ENCODE measurements at places on chromosomes 6 and 20.

GRCh38 chr20:55513954-55514353, 491.4 kb downstream of the CBLN4 start:
- peak; percentile 27 for DNase-seq

DNA sequence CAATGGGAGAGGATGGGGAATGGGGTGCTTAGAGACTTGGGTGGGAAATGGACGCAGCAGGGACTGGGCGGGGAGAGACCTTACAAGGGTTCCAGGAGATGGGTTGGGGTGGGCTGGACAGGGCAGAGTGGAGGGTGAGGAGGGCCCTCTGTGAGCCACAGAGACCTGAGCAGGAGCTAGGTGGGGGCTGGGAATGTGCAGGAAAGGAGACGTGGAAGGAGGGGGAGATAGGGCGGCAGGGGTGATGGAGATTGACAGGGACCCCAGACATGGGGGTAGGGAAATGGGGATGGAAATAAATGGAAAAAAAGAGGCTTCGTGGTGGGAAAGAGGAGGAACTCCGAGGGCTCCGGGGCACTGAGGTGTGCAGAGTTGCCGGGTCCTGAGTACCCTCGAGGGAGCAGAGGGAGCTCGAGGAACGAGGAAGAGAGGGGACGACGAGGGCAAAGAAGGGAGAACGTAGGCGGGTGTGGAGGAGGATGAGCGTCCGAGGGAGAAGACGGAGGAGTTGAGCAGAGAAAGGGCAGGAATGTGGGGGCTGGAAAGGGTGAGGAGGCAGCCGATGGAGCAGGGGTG, 2.0 kb upstream of the CTCFL start:
- no peak for DNase-seq

DNA sequence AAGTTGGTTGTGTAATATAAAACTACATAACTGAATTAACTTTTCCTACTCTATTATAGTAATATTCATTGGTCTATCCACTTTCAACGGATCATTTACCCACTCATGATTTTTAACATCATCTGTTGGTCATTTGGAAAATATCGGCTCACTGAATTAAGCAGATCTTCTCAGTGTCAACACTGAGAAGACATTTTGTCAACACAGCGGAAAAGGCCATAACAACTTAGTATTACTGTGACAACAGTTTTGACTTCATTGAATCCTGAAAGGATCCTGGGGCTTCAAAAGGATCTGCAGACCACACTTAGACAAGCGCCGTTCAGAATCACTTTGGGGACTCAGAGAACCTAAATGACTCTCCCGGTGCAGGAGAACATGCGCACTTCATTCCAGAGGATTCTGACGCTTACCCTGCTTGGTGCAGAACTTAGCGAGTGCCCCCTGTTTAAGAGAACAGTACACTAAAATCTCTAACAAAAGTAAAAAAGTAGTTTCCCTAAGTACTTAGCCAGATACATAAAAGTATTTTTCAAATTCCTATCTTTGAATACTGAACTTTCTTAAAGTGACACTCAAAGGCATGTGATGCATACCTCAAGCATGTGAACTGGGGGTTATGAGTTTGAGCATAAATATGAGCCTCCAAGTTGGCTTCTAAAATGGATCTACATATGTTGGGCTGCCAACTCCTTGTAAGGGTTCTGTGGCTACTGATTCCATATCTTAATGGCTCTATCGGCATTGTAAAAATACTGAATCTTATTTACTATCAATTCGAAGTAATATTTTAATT, 4.0 kb downstream of the ZBTB2 start:
- DNase-seq, result no peak

DNA sequence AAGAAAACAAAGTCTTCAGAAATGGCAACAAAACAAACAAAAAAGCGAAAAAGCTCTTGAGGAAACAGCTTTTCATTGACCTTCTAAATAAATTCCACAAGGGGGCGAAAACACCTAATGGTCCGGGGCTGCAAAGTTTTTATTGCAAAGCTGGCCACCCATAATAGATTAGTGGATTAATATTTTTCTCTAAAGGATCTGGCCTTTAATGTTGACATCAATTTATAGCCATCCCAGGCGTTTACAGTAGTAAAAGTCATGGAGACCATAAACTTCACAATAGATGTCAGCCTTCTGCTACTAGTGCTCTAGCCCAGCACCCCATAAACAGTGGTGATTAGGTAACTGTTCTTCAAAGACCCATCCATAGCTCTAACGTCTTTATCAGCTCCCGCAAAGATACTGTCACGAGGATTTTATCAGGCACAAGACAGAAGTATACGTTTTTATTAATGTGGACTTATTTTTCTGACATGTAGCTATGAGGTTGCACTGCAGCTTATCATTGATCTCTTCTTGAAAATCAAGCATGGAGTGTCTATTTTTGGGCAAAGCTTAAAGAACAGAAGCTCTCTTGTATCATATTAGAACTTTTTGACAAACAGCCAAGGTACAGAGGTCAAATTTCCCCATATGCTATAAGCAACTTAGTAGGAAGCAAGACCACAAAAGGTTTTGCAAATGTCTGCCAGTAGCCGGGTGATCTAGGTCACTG, 4.7 kb downstream of the CITED2 start:
- peak; percentile 29 for DNase-seq

DNA sequence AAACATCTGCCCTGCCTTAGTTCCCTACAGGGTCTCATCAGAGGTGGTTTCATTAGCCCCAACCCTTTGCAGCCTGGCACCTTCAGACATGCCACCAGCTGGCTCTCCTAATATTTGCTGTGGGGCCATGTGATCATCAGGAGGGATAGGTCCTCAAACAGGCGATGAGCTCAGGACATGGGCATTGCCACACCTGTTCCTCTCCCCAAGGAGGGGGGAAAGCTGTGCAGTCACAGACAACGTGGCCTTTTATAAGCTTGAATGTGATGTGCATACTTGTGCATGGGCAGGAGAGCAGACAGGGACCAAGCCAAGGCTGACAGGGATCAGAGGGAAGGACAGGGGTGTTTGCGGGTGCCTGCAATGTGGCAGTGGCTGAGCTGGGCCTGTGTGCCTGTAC, 78.8 kb upstream of the ZNFX1 start:
- DNase-seq, result no peak

GRCh38 chr6:72657407-72658197, 35.7 kb downstream of the KCNQ5 start:
- DNase-seq, result no peak

DNA sequence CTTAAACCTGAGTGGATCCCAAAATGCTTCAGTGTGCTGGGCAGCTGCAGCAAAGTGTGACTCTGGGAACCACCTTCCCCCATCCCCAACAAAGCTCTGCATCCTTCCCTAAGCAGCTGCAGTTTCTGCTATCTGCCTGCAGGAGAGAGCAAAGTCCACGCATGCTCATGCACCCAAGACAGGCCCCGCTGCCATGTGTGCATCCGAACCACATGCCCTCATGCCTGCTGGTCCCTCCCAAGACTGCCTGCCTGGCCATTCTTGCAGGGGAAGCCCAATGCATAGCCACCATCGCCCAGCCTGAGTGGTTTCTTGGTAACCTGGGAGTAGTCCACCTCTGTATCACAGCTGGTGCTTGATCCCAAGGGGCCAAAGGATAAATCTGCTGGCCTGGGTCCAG, 94.3 kb upstream of the OLIG3 start:
- no peak for DNase-seq

Data from lung (tissue), 17 donors.